Omental fat pad (tissue), 4 donors: ENCODE measurements at places on chromosomes 3 and 15. TPM values are rescaled to one million over a fixed set of nuclear protein-coding genes. Genes with fewer than 3 reads are reported as not detected.

Gene ADGRG7
- not detected for total RNA-seq

Gene SPATA12
- total RNA-seq = not detected

Gene C3orf33
- total RNA-seq = 1.4 TPM

Gene IL17RE
- total RNA-seq = 7.7 TPM

Gene SI
- total RNA-seq = not detected

Gene FEZF2
- not detected for total RNA-seq

Gene TAGLN3
- not detected for total RNA-seq

Gene VILL
- 15.0 TPM for total RNA-seq
